ENCODE measurements at places on chromosomes 12 and 14. TPM values are rescaled to one million over a fixed set of nuclear protein-coding genes. Genes with fewer than 3 reads are reported as not detected.

DNA sequence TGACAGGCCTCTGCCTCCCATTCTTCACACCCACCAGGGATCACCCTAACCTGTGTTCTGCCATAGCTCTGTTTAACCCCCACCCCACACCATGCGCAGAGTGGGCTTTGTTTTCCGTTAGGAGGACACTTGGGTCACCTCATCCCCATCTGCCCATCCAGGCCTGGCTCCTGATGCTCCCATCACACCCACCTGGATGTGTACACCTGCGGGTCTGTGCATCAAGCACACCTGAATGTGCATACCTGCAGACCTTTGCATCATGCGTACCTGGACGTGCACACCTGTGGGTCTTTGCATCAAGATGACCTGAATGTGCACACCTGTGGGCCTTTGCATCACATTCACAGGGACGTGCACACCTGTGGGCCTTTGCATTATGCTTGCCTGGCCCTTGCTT, 835.8 kb upstream of the TMEM132C start:
- no peak for DNase-seq

FAM222A gene
- 18.5 TPM for total RNA-seq

DNA sequence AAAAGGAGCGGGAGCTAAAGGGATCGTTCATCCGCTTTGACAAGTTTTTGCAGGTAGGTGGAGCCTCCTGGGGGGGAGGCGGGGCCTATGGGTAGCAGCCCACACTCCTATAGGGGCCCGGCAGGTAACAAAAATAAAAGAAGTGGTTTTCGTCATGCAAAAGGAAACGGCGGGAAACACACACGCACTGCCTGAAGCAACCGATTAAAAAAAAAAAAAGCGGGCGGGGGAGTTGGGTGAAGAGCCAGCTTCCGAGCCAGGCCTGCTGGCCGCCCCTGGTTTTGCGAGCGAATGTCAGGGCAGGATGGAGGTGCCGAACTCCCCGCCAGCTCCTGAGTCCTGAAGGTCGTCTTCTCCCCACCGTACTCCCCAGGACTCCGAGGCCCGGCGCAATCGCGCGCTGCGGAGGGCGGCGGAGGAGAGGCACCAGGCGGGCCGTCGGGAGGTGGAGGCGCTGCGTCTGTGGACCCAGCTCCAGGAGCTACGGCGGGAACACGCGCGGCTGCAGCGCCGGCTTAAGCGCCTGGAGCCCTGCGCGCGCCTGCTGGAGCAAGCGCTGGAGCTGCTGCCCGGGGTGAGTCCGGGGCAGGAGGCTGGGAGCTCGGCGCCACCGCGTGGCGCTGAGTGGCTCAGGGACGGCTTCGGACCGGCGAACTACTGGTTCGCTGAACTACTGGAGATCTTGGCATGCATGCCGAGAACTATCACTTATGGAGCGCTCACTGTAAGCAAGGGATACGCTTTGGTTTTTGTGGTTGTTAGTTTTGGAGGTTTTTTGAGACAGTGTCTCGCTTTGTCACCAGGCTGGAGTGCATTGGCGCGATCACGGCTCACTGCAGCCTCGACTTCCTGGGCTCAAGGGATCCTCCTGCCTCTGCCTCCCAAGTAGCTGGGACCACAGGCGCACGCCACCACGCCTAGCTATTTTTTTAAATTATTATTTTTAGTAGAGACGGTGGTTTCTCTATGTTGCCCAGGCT, 3.6 kb downstream of the CFAP73 start:
- DNase-seq = no peak

- DNase-seq = no peak
These were observed 336.3 kb downstream of the DAD1 start for GRCh38 chr14:22252686-22253085.

Data from gastrocnemius medialis (tissue), 4 donors.